DMS79 (cell line): ENCODE measurements at places on chromosomes 12 and 14.

DNA sequence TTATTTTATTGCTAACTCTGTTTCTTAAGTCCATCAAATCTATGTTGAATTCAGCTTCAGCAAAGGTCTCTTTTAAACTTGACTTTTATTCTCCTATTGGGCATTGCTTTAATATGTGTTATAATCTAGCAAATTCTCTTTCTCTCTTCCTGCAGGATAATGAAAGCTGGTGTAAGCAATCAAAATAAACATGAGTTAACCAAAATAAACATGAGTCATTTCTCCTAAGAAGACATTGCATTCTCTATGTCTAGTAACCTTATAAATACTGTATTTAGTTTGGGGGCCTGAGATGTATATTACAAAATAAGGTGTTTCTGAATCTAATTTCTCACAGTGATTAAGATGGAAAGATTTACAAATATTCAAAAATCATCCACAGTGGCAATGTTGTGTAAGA is 739.1 kb upstream of the ATXN7L3B start:
- no peak for DNase-seq

DNA sequence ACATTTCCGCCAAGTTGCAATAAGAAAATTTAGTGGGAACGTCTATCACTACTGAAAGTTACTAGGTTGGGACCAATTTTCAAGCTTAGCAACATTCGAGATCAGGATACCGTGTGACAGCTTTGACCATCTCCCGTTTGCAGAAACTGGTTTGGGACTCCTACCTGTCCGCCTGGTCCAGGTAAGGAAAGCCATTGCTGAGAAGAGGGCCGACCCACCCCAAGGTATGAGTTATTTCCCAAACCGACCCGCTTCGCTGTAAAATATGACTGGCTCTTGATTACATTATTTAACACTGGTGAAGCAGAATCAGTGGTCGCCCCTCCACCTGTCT is 271 bp downstream of the DNAI7 start:
- no peak for DNase-seq

- peak; percentile 88 for DNase-seq
These were observed 58.3 kb downstream of the SLC8A3 start for GRCh38 chr14:70130482-70130881.

- DNase-seq: no peak
These were observed 172.8 kb upstream of the LMNTD1 start for GRCh38 chr12:25725931-25726330.

GRCh38 chr12:74537126-74537706 is 419 bp upstream of the ATXN7L3B start:
- peak; percentile 49 for DNase-seq

DNA sequence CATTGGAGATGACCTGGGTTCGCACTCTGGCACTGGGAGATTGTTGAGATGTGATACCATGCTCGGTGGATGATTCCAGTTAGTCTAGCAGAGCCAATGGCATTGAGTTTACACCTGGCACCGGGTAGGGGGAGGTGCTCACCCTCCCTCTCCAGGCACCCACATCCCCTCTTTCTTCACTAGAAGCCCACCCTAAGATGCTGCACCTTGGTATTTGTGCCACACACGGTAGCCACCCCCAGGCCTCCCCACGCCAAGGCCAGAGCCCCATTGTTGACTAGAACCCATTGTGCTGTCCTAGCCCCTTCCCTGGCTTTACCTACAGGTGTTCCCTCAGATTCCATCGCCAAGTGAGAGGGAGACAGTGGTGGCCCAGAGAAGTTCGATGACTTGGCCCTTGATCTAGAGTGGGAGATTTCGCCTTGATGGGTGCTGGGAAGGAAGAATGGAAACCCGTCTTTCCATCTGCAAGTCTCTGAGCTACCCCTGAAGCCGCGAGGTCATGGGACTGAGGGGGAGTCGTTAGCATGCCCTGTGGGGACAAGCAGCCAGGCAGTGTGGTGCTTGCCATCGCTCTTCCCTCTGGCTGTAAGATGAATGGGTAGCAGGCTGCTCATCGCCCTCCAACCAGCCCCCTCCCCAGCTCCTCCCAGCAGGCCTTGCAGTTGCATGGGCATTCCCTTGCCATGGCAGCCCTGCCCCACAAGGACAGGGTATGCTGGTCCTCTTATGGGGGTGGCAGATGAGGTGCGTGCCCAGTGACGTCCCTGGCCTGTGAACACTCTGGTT is 8.7 kb downstream of the CCND2 start:
- no peak for DNase-seq

DNA sequence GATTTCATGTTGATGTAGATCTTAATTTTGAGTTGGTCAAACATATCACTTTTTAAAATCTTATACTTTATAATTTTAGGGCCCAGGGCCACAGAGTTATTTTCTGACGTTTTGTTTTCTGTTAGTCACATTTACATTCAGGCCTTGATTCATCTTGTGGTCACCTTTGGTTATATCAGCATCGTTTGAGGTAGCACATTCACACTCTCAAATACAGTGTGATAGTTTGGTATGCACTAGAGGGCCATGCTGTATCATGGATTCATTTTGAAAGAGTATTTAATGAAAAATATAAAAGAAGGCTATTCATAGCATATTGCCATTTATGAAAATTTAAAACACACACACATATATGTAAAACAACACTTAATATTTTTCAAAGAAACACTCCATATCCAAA is 274.6 kb downstream of the RAD51B start:
- no peak for DNase-seq

- DNase-seq: no peak
These were observed 11.2 kb downstream of the OSBPL8 start for GRCh38 chr12:76548222-76548837.

GRCh38 chr12:93831374-93831773 is 154.2 kb downstream of the CRADD start:
- no peak for DNase-seq

DNA sequence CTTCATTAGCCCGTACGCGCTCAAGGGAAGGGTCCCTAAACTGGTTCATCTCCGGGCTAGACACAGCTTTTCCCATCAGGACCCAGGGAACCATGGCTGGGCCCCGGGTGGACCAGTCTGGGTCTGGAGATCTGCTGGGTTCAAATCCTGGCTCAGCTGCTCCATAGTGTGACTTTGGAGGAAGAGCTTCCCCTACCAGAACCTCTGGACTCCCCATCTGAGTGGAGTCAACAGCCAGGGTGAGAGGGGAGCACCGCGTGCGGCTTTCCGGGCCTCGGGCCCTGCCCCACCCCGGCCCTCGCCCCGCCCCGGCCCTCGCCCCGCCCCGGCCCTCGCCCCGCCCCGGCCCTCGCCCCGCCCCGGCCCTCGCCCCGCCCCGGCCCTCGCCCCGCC is 41.2 kb downstream of the BEGAIN start:
- DNase-seq: no peak

GRCh38 chr14:36013483-36013882 is 163.0 kb downstream of the PTCSC3 start:
- DNase-seq: no peak

DNA sequence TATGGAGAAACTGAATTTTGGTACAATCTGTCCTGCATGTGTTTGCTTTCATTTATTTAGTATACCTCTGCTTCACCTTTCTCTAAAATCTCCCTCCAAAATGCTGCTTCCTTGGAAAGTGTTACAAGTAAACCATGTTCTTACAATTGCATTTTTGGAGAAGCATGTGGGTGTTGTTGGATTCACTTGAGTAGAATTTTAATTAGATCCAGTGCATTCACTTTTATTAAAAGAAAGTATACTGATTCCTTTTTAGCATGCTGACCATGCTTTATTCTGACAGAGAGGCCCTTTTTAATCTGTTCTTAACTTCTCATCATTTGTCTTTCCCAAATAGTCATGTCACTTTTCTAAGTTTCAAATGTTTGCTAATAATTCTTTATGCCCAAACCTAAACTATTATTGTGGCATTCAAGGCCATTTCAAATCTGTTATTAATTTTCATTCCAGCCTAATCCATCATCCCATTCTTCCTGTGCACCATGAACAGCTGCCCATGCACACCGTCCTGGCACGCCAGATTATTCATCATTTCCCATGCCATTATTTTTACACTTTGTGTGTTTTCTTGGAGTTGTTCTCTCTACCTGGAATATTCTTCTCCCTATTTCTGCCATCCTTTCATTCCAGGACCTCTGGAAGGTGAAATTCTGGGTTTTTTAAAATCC is 90.7 kb downstream of the METTL25 start:
- no peak for DNase-seq

- no peak for DNase-seq
These were observed 512.1 kb downstream of the DIO2 start for GRCh38 chr14:79699206-79699605.

- DNase-seq: no peak
These were observed 74.2 kb downstream of the TMTC1 start for GRCh38 chr12:29709496-29710040.

GRCh38 chr12:56699020-56699661 is 11.1 kb upstream of the PTGES3 start:
- no peak for DNase-seq

DNA sequence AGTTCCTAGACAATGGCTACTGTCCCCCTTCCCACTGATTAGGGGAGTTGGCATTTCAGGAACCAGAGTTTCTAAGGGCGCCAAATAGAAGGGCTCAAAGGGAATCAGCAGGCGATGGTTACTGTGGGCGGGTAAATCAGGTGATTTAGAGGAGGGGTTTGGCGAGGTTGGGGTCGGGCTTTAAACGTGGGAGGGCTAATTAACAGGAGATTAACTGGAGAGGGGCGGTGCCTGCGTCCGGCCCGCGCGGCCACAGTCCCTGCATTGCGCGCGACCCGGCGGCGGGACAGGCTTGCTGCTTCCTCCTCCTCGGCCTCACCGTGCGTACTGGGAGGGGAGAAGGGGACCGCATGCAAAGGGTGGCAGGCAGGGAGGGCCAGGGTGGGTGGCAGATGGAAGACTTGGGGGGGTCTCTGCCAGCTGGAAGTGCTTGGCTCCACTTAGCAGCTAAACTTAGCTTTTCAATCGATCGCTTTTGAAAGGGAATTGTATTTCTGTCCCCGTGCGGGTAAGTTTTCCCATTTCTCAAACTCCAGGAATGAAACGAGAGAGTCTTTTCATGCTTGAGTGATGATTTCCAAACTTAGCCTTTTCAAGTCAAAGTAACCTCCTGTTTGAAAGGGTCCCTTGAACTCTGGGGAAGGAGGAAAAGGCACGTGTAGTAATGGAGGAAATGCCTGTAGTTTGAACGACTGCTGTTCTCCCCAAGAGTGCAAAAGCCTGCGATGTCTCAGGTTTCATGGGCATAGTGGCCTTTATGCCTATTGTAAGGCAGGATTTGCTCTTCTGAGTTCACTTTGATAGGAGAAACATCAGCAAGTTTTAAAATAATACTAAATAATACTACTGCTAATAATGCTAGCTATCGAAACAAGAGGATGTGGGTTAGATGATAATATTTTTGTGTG is at the start of gene MGST1:
Gene MGST1, plus strand, starts transcription at position 255 of the 908 bp plus-strand sequence. CDS start 6,608 bp downstream, outside the sequence.
- peak; percentile 29 for DNase-seq

GRCh38 chr12:119835068-119835467 is 42.1 kb downstream of the CIT start:
- DNase-seq: no peak

- no peak for DNase-seq
These were observed 220.3 kb upstream of the FKBP4 start for GRCh38 chr12:2574355-2574935.

GRCh38 chr12:96571101-96571862 is 81.9 kb downstream of the CFAP54 start:
- no peak for DNase-seq

DNA sequence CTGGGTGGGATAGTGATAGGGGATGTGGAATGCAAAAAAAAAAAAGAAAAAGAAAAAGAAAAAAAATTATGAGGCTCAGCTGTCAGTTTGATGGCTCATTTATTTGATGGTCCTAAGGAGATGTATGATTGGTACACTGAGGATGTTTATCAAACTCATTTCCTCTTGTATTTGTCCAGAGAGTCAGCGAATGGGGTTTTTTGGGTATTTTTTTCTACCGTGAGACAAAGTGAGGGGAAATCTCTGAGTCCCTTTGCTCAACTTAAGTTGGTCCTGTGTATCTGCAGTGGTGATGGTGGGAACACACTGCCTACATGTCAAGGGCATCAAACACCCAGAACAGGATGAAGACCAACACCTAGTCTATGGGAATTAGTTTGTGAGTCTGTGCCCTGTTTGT is 176.9 kb upstream of the HIF1A start:
- no peak for DNase-seq

DNA sequence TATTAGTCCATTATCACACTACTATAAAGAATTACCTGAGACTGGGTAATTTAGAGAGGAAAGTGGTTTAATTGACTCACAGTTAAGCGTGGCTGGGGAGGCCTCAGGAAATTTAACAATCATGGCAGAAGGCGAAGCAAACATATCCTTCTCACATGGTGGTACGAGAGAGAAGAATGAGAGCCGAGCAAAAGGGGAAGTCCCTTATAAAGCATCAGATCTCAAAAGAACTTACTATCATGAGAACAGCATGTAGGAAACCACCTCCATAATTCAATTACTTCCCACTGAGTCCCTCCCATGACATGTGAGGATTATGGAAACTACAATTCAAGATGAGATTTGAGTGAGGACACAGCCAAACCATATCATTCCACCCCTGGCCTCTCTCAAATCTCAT is 422.6 kb downstream of the MDGA2 start:
- DNase-seq: no peak

DNA sequence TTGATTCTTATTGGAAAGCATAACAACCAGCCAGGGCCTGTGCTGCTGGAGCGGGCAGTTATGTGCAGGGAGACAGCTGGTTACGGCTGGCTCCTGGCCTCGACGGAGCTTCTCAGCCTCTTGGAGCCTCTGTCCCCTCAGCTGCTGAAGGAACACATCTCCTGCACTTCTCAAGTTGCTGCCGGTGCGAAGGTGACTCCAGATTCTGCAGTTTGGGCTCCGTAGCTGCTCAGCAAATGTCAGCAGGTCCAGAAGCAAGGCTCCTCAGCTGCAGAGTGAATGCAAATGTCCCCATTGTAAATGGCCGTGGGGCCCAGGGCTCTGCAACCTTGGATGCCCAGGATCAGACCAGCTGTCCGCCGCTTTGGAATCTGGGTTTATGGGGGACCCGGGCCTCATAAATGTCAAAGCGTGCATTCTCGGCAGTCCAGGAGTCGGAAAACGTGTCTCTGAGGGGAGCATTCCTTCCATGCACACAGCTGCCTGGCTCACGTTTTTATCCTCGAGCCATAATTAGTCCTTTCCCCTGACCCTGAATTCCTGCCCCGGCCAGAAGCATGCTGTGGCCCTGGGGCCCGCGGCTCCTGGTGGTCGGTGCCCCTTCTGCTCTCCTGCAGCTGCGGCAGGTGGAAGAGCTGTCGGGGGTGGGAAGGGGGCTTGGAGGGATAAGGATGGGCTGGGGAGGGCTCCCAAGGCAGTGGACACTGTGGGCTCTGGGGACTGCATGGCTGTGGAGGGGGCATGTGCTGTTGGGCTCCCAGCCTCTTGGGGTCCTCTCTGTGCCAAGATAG is 106.0 kb downstream of the KIF26A start:
- DNase-seq: no peak

DNA sequence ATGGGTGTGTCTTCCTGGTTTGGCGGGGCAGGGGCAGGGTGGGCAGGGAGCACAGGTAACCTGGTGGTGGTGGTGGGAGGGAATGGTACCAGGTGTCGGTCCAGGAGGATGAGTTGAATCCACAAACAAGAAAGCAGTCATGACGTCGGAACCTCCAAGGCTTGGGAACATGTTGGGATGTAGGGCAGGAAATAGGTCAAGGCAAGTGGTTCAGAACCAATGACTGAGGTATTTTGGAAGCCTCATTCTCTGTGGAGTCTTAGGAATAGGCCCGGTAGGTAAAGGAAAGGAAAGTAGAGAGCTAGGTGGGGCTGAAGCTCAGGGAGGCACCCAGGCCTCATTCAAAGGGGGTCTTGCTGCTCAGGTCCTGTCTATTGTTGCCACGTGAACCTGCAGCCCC is 39.1 kb upstream of the TMED10 start:
- DNase-seq: no peak
